ENCODE measurements at places on chromosomes 12 and 14.

- DNase-seq: no peak
Measured at GRCh38 chr12:77947746-77948145, 117.1 kb downstream of the NAV3 start.

DNA sequence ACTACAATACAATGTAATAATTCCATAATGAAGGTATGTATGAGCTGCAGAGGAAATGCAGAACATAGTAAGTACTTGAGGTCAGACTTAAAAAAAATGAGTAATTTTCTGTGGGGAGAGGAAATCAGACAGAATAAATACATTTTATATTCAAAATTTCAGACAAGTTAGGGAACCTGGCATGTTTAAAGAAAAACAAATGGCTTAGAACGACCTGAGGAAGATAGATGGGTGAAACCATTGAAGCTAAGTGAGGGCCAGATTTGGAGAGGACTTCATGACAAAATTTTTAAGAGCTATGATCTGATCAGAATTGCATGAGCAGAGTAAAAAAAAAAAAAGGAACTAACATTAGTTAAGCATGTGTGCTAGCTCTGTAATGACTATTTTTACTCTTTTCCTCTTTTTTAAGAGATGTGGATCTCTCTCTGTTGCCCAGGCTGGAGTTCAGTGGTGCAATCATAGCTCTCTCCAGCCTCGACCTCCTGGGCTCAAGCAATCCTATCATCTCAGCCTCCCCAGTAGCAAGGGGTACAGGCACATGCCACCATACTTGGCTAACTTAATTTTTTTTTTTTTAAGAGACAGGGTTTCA lies 157.6 kb upstream of the PDE3A start:
- no peak for DNase-seq

DNA sequence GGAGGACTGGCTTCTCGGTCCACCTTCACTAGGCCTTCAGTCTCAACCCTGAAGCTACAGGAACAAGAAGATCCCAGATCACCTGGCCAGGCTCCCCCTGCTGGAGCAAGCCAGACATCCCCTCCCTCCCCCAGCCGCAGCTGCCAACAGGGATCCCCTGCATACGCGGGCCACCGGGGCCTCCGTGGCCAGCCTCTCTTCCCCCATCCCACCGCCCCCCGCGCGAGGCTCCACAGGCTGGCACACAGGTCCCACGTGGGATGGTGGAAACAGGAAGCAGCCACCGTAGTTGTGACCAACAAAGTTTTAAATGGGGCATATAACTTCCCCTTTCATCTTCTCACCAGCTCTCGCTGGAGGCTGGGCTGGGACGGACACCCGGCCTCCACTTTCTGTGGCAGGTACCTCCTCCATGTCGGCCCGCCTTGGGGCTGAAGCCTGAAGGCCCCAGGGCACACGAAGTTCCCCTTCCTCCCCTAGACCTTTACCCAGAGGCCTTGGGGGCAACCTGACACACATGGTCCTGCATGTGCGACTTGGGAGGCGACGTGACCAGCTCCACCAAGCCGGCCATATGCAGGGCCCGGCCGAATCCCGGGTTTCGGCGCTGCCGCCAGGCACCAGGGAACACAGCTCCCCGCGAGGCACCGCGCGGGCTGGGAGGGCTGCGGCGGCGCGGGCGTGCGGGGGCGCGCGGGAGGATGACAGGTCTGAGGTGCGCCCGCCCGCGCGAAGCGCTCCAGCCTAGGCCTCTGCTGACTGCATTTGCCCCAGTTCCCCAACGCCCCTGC lies 44.4 kb upstream of the PNMA1 start:
- peak; percentile 58 for DNase-seq

- DNase-seq: no peak
Measured at GRCh38 chr12:40202095-40203059, 22.4 kb upstream of the LRRK2 start.

DNA sequence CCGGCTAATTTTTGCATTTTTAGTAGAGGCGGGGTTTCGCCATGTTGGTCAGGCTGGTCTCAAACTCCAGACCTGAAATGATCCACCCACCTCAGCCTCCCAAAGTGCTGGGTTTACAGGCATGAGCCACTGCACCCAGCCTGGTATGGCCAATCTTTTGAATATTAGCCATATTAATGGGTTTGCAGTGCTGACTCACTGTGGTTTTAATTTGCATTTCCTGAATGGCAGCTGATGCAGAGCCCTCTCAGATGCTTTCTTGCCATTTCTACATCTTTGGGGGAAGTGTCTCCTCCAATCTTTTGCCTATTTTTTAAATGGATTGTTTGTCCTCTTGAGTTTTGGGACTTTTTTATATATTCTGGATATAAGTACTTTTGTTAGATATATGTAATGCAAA lies 55.5 kb upstream of the NPAS3 start:
- DNase-seq: no peak

DNA sequence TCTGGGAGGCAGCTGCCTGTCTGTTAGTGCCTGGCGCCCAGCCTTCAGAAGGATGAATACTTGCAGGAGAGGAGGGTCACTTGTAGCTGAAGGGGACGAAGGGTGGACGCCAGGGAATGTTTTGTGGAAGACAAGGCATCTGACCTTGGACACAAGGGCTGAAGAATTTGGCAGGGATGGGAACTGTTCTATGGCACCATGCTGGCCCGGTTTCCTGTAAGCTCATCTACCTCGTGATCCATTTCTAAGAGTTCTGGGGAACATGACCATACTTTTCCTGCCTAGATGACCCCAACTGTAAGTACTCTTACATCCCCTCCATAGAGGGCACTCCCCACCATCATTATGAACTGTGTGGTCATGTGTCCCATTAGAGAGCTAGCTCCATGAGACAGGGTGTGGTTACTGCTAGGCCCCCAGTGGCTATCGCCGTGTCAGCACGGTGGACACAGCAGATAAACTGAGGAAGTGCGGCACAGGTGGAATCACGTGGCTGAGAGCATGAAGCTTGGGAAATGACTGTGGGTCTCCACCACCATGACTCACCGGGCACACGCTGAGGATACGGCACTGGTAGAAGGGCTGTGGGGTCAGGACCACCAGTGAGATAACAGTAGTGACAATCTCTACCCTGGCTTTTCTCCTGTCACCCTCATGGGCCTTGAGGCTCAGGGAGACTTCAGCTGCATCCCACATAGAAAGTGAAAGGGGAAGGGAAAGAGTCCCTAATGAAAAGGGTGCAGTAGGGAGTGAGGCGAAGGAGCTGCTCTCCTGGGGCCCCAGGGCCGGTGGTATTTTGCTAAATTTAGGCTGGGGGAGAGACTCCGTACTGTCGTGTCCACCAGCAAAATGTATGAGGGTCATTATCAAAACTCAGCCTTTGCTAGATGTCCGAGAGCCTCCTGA lies 252.6 kb downstream of the FOXN3 start:
- DNase-seq: no peak

DNA sequence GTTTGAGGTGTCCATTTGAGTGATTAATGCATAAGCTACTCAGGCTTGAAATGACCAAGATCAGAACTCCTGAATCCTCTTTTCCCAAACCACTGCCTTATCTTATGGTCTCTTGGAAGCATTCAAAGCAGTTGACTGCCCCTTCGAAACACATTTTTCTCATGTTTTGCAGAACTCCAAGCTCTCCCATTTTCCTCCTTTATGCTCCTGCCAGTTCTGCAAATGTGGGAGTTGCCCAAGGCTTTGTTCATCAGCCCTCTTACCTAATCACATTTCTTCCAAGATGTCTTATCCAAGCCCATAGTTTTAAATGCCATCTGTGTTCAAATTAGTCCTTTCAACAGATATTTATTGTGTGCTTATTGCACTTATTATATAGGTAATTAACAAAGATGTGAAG lies 1.8 kb upstream of the DNAAF2 start:
- no peak for DNase-seq

GRCh38 chr14:76169776-76170175 lies 18.1 kb downstream of the GPATCH2L start:
- no peak for DNase-seq

Measured in stimulated activated CD4-positive, alpha-beta T cell treated with anti-CD3 and anti-CD28 coated beads, Interleukin-15, amount 100 ng/mL, for 1 hour (primary cell).